Motor neuron (in vitro differentiated cells): ENCODE measurements at places on chromosomes 5 and 9.

DNA sequence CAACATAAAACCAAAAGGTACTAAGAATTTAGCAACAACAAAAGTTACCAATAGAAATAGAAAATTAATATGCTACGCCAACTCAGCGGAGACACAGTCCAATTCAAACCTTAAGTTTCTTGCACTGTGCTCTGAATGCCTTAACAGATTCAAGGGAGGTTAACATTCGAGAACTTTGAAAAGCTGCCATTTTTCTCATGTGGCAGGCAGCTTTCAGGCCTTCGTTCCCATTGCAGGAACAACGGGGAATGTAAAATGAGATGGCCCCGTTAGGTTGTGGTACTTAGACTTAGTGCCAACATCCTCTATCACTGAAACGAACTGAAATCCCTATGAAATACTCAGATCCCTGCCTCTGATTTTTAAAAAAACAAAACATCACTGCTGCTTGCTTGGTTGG, 22.4 kb downstream of the FNBP1 start:
- ATAC-seq: no peak

DNA sequence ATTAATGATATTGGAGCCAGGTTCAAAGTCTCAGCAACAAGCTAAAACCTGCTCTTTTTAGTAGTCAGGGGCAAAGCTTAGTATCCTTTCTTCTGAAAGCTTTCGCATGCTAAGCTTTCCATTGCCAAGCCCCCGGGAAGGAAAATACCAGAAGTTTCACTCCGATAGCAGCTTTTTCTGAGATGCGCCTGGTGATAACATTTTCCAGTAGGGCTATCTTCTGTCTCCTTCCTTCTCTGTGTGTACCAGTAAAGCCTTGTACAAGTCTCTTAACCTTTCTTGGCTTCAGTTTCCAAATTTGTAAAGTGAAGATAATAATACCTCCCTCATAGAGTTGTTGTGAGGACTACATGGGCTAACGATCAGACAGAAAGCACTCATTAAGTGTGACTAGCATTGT, 36.7 kb downstream of the DOCK8 start:
- ATAC-seq: no peak

DNA sequence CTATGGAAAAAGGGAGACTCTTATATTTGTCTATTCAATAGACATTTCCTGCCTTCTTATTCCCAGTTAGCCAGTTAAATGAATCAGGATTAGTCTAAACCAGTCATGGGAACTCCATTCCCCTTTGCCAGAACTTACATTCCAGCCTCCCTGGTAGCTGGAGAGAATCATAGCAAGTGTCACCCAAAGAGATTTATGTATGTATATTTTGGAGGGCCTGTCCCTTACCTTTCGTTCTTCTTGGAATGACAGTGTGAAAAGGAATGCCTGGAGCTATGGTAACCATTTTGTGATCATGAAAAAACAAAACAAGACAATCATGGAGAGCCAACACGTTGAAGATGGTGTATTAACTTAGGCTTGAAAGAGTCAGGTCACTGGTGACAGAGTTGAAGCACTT, 627.7 kb downstream of the CCDC171 start:
- no peak for ATAC-seq

DNA sequence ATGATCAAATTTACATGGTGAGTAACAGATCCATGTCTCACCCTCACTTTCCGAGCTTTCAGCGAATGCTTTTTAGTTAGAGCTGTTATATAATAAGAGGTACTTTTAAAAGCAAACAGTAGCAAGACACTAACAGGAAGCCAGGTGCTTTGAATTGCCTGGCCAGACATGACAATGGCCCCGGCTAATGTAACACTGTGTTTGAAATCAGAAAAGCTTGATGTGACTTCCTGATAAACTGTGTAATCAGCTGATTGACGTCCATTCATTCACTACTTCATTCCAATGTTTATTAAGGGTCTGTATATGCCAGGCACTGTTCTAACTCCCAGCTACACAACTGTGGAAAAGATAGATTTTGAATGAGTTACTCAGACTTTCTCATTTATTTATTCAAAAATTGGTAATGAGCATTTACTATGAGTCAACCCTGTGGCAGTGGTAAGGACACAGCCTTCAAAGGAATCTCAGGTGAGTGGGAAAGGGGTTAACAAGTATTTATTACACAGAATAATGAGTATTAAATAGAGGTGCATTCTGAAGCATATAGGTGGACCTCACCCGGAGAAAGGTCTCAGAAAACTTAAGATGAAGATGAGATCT, 26.6 kb downstream of the DPYSL3 start:
- no peak for ATAC-seq

DNA sequence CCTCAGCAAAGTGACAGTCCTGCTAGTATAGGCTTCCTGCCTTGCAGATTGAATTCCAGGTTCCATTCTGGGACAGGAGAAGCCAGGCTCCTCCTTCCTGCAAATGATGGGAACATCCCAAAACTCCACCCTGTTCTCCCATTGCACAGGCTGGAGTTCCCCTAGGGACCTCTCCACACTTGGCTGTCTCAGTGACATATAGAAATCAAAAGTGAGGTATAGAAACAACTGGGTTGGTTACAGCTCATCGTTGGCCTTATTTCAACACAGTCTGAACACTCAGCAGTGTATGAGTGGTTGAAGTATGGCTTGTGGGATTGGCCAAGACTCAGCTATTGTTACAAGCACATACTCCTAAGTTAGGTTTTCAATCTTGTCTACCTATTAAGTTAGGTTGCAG, 157.8 kb upstream of the FTMT start:
- ATAC-seq: no peak

- peak; percentile 65 for ATAC-seq
These were observed 13.4 kb upstream of the ZCCHC9 start for GRCh38 chr5:81288021-81288433.

GRCh38 chr5:129051283-129051682, 43.3 kb upstream of the ISOC1 start:
- peak; percentile 76 for ATAC-seq

GRCh38 chr9:84694248-84694647, 24.7 kb downstream of the NTRK2 start:
- no peak for ATAC-seq

- no peak for ATAC-seq
These were observed 8.5 kb downstream of the KLF4 start for GRCh38 chr9:107481035-107481434.

GRCh38 chr9:130834371-130835336, at the start of gene ABL1:
TSS of gene ABL1 (plus strand) at chr9:130835254. CDS start at chr9:130835447, 193 bp downstream.
- peak; percentile 89 for ATAC-seq

DNA sequence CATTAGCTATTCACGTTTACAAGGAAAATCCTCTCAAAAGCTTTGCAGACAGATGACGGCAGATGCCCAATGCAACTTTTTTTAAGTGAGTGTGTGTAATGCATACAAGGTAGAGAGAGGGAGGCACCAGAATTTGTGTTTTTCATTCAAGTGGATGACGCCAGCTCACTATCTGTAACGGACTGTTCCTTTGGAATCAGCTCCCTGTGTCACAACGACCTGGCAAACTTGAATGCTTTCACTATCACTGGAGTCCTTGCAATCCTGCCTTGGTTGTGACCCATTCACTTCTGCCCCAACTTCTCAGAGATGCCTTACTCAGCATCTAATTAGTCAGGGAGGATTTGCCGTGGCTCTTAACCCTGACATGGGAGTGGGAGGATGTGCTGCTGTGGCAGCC, 148.5 kb downstream of the BNC2 start:
- no peak for ATAC-seq

- no peak for ATAC-seq
These were observed 17.5 kb upstream of the CNTLN start for GRCh38 chr9:17117372-17117771.

GRCh38 chr9:33161011-33161588, 6.0 kb downstream of the B4GALT1 start:
- ATAC-seq: peak; percentile 80

- no peak for ATAC-seq
These were observed 215.1 kb downstream of the FRMD3 start for GRCh38 chr9:83323148-83323547.

- ATAC-seq: peak; percentile 4
These were observed 55.8 kb upstream of the ABL1 start for GRCh38 chr9:130779153-130779855.

GRCh38 chr5:151153766-151154272, 3.8 kb downstream of the ANXA6 start:
- ATAC-seq: no peak

GRCh38 chr5:14420101-14420811, 161.3 kb upstream of the OTULINL start:
- ATAC-seq: no peak

GRCh38 chr9:110537841-110538646, 41.5 kb downstream of the SVEP1 start:
- ATAC-seq: peak; percentile 42

DNA sequence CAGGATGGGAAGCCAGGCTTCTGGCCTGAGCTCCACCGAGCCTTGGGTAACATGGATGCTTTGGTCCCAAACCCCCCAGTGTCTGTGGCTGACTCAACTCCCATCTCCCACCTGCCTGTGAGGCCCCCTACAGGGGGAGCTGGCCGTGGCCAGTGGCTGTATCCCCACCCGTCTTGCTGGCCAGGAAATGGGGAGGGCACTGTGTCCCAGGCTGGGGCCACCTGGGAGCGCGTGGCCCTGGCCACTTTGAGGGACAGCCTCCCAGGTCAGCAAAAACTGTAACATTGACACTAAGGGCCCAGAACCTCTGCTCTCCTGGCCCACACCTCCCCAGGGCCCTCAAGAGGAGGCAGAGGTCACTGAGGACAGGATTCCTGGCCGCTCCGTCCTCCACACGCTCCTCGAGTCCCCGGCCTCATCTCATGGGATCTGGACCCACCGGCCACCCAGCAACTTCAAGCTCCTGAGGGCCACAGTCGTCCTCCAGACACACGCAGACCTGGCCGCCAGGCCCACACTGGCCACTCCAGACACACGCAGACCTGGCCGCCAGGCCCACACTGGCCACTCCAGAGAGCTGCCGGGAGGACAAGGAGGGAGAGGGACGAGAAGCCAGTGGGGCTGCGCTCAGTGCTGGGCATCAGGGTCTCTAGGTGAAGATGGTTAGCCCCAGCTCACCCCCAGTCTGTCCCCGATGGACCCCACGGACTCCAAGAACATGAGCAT, 44.2 kb downstream of the DBH start:
- no peak for ATAC-seq

DNA sequence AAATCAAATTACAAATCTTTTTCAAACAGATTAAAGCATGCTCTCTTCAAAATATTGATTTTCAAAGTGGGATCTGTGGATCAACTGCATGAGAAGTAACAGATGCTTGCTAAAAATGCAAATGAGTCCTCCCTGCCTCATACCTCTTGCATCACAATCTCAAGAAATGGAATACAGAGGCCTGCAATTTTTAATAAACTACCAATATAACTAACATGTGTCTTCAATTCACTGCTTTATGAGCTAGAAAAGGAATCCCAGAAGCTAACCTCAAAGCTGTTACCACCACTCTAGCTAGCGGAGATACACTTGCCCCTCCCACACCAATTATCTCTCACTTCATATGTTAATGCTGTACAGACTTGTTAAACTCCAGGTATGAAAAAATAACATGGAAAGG, 9.6 kb downstream of the OR13C5 start:
- ATAC-seq: no peak

DNA sequence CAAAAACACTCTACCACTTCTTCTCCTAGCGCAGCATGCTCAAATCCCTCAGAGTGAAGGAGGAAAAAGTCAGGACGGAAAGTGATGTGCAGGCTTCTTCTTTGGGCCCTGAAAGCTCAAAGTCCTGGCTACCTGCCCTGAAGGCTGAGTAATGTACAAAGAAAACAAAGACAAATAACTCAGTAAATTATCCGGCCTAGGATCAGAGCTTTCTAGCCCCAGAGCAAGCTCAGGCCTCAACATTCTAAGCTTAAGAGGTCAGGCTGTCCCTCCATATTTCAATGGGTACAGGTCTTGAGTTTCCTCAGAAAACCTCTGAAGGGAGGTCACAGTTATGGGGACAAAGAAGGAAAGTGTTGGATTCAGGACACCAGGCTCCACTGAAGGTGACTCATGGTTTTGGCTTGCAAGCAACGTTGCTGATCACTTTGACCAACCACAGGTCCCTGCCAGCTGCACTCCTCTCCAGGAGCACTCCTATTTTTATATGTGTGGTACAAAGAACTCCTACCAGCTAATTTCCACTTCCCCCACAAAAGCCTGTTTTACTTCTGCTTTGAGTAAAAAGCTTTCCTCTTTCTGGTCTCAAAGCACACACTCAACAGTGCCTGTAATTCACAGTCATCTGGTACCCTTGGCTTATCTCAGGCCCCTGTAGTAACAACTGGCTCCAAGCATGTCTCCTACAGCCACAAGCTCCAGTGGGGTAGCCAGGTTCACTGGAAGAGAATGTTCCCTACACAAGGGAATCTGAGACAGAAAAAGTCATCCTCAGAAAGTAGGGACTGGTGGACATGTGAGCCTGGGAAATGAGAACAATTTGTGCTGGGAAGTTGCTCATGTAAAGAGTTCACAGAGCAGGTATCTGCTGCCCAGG, 115.7 kb downstream of the UGCG start:
- no peak for ATAC-seq

DNA sequence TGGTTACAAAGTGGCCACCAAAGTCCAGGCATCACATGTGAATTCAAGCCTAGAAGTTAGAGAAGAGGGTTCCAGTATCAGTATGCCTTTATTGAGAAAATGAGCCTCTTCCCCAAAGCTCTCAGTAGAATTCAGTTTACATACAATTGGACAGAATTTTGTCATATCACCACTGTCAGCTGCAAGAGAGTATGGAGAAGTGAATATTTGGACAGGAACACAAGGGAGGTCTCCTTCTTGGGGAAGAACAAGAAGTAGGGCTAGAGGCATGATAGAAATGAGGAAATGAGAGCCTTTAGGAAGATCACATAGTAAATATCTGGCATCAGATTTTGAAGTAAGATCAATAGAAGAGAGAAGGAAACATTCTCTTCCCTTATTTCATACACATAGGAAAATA, 27.8 kb upstream of the VLDLR start:
- ATAC-seq: no peak
